ENCODE measurements at places on chromosomes 11 and 22.

GRCh38 chr11:69524291-69524882, 42.9 kb downstream of the LINC01488 start:
- no peak for DNase-seq

DNA sequence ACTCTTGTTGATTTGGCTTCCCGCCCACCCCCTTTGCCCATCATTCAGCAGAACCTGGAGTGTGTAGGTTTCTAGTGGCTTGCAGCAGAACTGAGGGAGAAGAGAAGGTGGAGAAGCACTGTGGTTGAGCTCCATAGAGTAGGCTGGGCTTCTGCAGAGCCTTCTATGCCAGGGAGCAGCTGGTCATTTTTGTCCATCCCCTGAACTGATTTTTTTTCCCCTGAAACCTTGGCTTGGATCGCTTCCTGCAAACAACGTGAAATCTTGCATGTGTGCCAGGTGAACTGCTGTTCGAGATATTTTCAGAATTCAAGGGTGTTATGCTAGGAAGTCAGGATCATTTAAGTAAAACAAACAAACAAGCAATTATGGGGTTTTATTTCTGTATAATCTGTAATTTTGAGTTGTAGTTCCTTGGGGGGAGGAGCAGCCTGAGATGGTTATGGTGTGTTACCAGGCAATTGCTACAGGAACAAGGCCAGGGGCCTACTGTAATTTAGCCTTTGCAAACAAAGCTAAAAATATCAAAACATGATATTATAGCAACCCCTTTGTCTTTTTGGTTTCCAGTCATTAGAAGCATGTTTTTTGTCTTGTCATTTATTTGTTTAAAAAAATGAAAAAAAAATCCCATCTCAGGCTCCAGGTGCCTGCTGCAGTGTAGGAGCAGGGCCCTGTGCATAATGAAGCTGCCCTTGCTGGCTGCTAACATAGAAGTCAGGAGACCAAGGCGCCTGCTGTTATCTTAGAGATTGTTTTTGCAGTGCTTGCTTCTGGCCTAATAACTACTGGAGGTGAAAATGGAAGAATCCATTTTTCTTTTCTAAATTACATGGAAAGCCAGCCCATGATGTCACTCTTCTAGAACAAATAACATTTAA, 152.4 kb upstream of the TTC12 start:
- no peak for DNase-seq

GRCh38 chr22:40819599-40820140, 524 bp upstream of the SLC25A17 start:
- DNase-seq = no peak

DNA sequence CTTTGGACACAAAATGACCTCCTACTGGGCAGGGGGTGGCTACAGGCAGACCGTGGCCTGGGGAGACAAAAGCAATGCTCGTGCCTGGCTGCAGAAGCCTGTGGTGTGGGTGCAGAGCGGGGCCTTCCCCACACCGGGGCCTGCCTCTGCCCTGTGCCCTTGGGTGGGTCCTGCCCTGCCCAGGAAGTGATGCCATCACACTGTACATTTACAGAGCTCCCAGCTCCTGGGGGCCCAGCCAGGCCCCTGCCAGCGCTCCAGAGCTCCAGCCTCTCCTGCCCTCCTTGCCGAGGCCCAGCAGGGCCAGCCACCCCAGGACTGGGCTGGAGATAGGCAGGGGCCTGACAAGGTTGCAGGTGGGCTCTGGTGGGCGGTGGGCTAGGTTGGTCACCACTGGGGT, 40.1 kb downstream of the MUC5B start:
- no peak for DNase-seq

GRCh38 chr22:47190276-47190956, 428.0 kb downstream of the TBC1D22A start:
- DNase-seq = no peak

- DNase-seq = no peak
Observed at GRCh38 chr11:125408311-125408711, 87.8 kb downstream of the FEZ1 start.

- no peak for DNase-seq
Observed at GRCh38 chr22:17257121-17258001, 38.1 kb upstream of the ADA2 start.

- no peak for DNase-seq
Observed at GRCh38 chr11:129825380-129825779, 9.7 kb downstream of the TMEM45B start.

DNA sequence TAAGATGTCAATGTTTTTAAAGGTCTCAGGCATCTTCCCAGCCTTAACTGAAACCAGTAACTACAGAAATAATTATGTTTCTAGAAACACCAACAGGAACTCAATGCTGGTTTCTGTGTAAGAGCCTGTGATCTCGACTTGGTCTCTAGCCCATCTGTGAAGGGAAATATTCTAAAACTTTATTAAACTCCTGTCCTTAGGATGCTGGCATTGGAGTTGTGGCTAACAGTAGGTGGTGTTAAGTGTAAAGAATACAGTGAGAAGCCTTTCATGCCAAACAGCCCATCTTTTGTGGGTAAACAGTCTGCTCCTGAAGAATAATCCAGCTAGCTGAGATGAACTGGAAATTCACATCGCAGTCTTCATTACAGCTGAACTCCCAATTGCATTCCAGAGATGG, 133.2 kb downstream of the ADAMTS15 start:
- DNase-seq = no peak

DNA sequence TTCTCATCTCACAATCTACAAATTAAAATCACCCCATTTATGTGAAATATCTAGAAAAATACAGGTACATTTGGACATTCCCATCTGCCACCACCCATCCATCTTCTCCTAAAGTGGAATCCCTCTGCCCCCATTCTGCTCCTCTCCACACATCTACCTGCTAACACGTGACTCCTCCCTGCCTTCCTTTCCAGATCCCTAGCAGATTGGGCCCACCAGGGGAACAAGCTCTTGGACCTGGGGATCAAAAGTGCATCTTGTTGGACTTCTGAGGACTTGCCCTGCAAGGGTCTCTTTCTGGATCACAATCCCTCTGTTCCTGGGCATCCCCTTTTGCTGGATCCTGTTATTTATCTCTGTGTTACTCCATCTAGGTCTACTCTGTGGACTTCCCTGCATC, 107.6 kb downstream of the ZNF280B start:
- DNase-seq = no peak

GRCh38 chr11:94747601-94748041, 20.5 kb upstream of the AMOTL1 start:
- no peak for DNase-seq

GRCh38 chr11:65225279-65226102, 36.3 kb upstream of the POLA2 start:
- DNase-seq = peak; percentile 43

- no peak for DNase-seq
Observed at GRCh38 chr11:88434333-88434976, 96.9 kb upstream of the CTSC start.

- no peak for DNase-seq
Observed at GRCh38 chr22:23187211-23187610, 6.9 kb downstream of the BCR start.

- DNase-seq = no peak
Observed at GRCh38 chr11:35042913-35043312, 96.1 kb upstream of the CD44 start.

DNA sequence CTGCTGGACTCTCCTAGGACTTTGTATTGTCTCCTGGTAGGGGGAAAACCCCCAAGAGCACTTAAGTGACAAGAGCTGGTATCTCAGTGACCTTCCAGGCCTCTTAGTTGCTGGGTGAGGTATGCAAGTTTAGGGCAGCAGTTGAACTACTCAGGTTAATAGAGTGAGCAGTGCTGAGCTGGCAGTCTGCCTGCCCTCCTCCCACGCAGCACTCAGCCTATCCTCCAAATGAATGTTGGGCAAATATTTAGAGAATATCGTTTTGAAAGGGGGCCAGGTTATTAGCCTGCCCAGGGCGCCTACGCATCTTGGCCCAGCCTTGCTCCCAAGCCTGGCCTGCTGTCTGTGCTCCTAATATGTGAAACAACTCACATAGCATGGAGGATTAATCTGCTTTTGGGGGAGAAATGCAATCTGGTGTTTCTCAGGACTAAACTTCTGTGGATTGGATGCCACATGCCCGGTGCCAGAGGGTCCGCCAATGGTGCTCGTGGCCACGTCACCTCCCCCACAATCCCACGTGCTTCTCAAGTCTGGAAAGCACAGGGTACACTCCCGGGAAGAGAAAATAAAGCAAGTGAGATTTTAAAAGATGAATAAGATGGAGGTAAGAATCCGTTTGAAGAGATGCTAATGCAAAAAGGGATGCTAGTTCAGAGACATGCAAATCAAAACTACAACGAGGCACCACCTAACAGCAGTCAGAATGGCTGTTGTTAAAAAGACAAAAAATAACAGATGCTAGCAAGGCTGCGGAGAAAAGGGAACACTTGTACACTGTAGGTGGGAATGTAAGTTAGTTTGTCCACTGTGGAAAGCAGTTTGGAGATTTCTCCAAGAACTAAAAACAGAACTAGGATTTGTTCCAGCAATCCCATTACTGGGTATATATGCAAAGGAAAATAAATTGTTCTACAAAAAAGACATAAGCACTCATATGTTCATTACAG, 67.7 kb downstream of the SPON1 start:
- DNase-seq = no peak

GRCh38 chr11:45147891-45148675, 1.6 kb downstream of the PRDM11 start:
- DNase-seq = no peak

- no peak for DNase-seq
Observed at GRCh38 chr11:10205928-10206327, 88.1 kb downstream of the SBF2 start.

- no peak for DNase-seq
Observed at GRCh38 chr22:42960531-42961399, 54.2 kb downstream of the PACSIN2 start.

GRCh38 chr11:12216041-12216451, 105.7 kb downstream of the MICAL2 start:
- DNase-seq = no peak

GRCh38 chr11:127224276-127224675, 223.7 kb upstream of the KIRREL3 start:
- no peak for DNase-seq

- no peak for DNase-seq
Observed at GRCh38 chr11:92829121-92829520, 140.3 kb upstream of the MTNR1B start.

DNA sequence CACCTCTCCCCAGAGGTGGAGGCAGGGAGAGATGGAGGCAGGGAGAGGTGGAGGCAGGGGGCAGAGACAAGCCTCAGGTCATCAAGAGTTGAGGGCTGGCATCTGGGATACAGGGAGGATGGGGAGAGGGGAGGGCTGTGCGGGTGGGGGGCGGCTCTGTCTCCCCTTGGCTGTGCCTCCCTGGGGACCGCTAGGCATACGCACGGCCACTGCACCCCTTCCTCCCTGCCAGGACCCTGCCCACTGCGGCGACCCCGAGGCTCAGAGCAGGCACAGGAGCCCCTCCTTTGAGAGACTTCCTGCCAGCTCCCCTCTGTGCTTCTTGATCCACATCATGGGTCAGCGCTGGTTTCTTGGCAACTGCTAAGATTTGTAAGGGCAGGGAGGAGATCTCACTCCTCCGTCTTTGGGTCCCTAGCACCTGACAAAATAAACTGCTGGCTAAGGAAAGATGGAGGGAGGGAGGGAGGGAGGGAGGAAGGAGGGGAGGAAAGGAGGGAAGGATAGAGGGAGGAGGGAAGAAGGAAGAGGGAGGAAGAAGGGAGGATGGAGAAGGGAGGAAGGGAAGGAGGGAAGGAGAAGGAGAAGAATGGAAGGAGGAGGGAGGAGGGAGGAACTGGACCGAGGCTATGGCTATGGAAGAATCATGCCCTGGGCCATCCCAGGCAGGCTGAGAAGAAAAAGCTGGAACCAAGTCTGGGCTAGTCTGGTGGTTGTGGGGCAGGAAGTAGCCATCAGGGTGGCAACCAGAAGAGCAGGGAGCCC, 18.5 kb downstream of the PRR33 start:
- no peak for DNase-seq

DNA sequence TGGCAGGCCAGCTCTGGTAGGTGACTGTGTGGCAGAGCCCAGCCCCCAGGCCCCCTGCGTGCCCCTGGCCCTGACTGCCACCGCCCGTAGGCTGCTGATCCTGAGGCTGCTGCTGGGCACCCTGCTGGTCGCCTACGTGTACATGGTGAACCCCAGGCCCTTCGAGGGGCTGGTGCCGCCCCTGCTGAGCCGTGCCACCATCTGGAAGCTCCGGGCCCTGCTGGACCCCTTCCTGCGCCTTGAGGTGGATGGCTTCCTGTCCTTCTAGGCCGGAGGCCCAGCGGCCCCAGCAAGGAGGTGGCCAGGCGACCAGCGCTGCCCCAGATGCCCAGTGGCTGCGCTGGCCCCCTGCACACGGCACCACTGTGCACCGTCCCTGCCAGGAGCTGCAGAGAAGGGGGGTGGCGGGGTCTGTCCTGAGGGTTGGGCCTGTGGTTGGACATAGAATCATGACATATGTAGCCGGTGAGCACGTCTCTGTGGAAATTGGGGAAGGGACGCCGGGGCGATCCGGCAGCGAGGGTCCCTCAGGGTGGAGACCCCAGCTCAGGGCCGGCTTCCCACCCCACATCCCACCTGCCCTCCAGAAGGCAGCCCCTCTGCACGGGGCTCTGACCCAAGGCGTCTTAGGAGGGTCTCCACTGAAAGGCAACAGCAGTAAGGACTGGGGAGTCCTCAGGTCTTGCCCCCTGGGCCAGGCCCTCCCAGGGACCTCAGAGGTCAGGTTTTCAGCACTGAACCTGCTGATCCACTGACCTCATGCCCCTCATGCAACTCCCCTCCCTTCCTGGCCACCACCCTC, 185.4 kb downstream of the IGLL1 start:
- DNase-seq = no peak

- DNase-seq = no peak
Observed at GRCh38 chr11:119044708-119045107, 12.3 kb downstream of the HYOU1 start.

DNA sequence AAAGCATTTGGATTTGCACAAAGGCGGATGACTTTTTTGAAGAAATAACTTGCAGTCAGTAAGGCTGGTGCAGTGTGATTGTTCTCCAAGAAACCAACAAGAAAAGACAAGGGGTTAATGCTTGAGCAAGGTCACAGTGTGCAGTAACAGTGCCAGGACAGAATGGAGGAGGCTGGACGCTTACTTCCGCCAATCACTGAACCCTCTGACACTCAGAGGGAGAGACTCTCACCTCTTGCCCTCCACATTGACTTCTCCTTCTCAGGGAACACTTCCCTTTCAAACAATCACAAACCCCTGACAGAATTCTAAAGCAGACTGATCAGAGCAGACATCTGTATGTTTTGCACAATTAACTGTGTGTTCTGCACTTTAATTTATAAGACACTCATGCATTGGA, 228.4 kb downstream of the BLID start:
- no peak for DNase-seq

Data from activated T-cell treated with anti-CD3 and anti-CD28 coated beads for 1 hour (primary cell).